Stimulated activated CD8-positive, alpha-beta memory T cell treated with anti-CD3 and anti-CD28 coated beads, Interleukin-15, amount 100 ng/mL, for 4 hours (primary cell): ENCODE measurements at places on chromosomes 5 and 9.

DNA sequence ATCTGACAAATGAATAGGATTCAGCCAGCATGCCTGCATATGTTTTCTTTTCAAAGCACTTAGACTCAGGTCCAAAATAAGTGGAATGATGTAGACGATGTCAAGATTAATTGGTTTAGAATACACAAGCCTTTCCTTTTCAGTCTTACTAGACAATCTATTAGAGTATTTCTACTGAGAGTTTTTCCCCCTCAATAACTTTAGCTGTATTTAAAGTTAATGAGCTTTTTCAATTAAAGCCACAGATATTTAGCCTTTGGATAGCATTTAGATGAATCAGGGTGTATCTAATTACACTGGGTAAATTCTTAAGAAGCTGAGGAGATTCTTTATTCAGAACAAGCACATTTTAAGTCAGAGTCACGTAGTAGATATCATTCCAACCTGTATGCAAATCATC is 198.7 kb upstream of the MPDZ start:
- no peak for DNase-seq

GRCh38 chr5:140015706-140016105 is 27.4 kb downstream of the NRG2 start:
- DNase-seq: no peak

DNA sequence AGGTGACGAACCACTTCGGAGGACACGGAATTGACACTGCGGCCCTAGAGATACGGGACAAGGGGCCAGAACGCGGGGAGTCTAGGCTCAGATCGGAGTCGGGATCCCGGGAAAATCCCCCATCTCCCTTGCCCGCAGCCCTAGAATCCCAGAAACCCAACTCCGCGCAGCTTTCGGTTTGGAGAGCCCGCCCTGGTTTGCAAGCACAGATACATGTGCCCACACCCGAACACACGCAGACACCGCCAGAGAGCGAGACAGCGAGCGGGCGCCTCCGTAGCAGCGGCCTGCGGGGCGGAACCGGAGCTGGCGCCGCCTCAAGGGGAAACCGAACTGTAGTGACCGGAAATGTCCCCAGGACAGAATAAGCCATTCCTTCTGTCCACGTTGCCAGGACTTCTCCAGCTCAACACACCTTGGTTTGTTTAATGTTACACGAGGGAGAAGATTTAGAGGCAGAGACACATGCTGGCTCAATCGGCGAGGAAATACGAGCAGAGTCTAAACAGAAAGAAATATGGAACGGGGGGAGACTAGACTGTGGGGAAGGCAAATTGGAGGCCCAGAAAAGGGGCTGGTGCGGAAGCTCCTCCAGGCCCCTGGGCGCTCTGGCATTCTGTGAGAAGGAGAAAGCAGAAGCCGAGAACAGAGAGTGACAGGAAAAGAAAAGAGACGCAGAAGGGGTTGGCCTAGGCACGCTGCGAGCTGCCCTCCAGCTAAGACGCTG is 2.9 kb upstream of the PAX5 start:
- no peak for DNase-seq

DNA sequence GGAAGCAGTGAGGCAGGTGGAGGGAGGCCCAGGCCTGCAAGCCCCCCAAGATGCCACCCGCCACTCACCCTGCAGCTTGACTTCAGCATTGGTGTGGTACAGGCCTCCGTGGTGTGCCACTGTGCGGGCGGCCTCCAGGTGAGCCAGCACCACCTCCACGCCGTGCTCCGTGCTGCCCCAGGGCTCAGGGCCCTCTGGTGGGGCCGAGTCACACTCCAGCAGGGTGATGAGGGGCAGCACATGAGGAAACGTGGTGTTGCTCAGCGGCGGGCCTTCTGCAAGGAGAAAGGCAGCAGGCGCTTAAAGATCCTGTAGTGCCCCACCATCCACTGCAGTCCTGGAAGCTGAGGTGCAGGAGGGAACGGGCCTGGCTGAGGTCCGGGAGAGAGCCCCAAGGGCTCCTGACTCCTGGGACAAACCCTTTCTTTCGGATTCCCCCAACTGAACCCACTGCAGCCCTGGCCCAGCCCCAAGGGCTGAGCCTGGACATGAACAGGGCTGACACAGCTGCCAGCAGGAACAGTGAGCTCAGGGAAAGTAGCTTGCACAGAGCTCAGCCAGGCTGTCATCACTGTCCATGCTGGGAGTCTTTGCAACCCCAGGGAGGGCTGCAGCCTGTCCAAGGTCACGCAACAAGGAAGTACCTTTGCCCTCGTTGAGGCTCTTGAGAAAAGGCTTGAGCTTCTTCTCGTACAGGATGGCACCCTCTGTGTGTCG is 4.7 kb upstream of the TOR2A start:
- no peak for DNase-seq

- no peak for DNase-seq
These were observed 257.0 kb upstream of the PRR16 start for GRCh38 chr5:120207129-120207528.

- no peak for DNase-seq
These were observed 12.8 kb upstream of the NRARP start for GRCh38 chr9:137314561-137315560.

DNA sequence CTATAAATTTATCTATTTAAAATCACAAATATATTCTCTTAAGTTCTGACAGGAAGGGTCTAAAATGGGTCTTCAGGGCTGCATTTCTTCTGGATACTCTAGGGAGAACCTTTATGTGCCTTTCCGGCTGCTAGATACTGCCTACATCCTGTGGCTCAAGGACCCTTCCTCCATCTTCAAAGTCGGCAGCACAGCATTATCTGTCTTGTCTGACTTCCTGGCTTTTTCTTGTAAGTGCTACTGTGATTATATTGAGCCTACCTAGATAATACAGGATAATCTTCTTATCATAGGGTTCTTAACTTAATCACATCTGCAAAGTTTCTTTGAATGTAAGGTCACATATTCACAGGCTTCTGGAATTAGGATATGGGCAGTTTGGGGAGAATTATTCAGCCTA is 943.8 kb upstream of the TYRP1 start:
- DNase-seq: no peak

- DNase-seq: no peak
These were observed 12.4 kb downstream of the PCDH12 start for GRCh38 chr5:141945511-141946051.

- no peak for DNase-seq
These were observed 14.2 kb upstream of the AHRR start for GRCh38 chr5:307306-307705.

GRCh38 chr9:76135902-76136301 is 245.4 kb downstream of the PCSK5 start:
- DNase-seq: no peak

- no peak for DNase-seq
These were observed 429.6 kb downstream of the ARHGEF28 start for GRCh38 chr5:74055486-74056106.

- DNase-seq: no peak
These were observed 85.8 kb downstream of the FAM114A2 start for GRCh38 chr5:153952893-153953292.

GRCh38 chr5:135376961-135377624 is 21.9 kb downstream of the MACROH2A1 start:
- DNase-seq: no peak

DNA sequence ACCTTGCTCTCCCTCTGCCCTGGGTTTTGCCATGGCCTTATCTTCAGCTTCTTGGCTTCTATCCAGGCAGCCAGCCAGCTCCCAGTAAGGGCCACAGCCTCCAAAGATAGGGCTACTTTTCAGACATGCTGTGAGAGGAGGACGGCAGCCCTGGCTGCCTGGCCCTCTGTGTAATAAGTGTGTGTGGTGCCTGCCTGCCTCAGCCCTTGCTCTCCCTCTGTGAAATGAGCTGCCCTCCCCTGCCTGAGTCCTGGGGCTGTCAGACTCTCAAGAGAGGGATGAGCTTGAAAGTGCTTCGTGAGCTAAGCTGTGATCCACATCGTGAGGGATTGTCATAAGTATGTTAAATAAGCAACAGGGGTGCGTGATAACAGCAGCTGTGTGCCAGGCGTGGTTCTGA is 8.1 kb downstream of the NDST1 start:
- no peak for DNase-seq

- DNase-seq: no peak
These were observed 131.0 kb upstream of the SPRY4 start for GRCh38 chr5:142455856-142456255.

DNA sequence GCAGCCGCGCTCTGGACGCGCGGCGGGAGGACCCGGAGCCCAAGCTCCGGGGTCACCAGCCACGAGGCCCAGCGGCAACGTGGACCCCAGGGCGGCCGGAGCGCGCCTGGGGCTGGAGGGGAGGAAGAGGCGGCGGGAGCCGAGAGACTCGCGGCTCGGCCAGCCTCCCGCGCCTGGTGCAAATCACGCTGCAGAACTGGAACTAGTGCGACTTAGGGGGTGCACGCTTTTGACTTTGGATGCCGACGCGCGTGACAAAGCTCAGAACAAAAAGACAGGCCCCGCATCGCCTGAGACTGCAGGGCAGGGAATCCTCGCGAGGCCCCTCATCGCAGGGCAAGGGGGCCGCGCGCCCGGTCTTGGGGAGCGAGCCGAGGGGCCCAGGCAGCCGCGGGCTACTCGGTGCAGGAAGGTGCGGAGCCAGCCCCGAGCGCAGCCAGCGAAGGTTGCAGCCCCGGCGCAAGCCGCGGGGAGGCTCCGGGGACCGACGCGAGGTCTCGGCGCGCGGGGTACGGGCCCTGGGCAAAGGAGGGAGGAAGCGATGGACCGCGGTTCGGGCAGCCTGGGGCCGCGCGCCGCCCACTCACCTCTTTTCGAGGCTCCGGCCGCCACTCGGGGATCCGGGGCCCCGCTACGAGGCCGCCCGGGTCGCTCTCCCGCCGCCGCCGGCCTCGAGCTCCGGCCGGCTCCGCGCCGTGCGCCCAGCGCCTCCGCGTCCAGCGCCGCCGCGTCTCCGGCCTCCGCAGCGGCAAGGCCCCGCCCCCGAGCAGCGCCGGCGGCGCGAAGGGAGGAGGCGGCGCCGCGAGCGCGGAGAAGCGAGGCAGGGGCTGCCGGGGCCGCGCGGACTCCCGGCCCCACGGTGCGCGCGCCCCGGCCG is at the start of gene GOLM1:
Gene GOLM1, minus strand, starts transcription at position 735 of the 877 bp plus-strand sequence. CDS start 20,238 bp downstream, outside the sequence.
- DNase-seq: no peak

- no peak for DNase-seq
These were observed 119.4 kb upstream of the SPIN1 start for GRCh38 chr9:88268886-88269285.

GRCh38 chr5:149201121-149201637 is 59.9 kb downstream of the ABLIM3 start:
- DNase-seq: no peak

DNA sequence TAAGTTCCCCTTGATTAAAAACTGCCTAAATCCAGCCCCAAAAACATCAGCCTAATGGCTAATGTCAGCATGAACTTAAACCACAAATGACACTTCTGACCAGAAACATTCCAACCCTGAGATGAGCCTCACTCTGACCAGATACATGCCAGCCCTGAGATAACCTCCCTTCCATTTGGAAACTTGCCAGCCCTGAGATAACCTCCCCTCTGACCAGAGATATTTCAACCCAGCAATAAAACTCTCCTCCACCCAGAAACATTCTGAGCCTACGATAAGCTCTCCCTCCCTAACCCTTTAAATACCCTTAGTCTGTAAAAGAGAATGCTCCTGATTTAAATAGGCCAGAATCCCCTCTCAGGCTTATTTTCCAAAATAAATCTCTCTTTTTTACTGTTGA is 1035.7 kb upstream of the NUDT12 start:
- no peak for DNase-seq
